Suprapubic skin (tissue), 4 donors: ENCODE measurements at places on chromosomes 13 and 19.

GRCh38 chr13:90287521-90287920, 1060.0 kb upstream of the MIR17HG start:
- no peak for DNase-seq

GRCh38 chr13:108769213-108770070, 140.0 kb downstream of the MYO16 start:
- DNase-seq, result no peak

DNA sequence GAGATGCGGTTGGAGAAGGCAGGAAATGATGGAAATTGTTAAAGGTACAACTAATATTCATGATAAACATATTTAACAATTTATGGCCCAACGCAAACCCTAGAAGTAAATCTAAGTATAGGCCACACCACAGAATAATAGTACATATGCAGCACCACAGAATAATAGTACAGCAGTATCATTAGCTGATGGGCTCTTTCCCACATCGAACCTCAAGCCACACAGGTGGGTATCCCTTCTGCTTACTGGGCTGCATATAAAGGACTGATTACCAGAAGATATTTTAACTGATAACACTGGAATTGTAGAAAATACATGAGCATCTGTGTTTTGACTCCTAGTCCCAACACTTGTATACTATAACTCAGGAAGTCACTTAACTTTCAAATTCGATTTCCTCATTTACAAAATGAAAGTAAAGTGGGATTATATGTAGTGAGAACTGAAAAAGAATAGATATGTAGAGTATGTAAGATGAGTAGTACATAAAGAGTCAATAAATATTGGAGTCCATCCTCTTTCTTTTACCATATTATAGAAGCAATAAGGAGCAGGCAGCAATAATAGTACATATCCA, 91.5 kb downstream of the TSC22D1 start:
- DNase-seq, result no peak

- DNase-seq, result peak; percentile 96
Measured at GRCh38 chr19:18304458-18305310, 18.2 kb downstream of the LSM4 start.

GRCh38 chr19:18450931-18451836, 13.3 kb upstream of the ISYNA1 start:
- DNase-seq, result peak; percentile 91

GRCh38 chr13:102561933-102562332, 34.9 kb upstream of the TPP2 start:
- DNase-seq, result no peak

- no peak for DNase-seq
Measured at GRCh38 chr13:84744203-84744602, 861.9 kb upstream of the SLITRK1 start.

DNA sequence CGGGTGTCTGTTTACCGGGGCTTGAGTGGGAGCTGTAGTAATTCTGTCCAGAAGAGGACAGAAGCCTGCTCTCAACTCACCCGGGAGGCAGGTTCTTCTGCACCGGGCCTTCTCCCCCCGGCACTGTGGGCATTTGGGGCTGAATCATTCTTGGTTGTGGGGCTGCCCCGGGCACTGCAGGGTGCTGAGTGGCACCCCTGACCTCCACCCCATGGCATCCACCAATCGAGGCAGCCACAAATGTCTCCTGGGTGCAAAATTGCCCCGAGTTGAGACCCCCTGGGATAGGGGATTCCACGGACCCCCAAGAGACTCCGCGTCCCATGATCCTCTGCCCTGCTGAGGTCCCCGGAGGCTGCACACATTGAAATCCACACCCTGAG, 68.8 kb downstream of the GNG7 start:
- DNase-seq, result no peak

GRCh38 chr19:28899703-28900102, 313.2 kb downstream of the UQCRFS1 start:
- no peak for DNase-seq

DNA sequence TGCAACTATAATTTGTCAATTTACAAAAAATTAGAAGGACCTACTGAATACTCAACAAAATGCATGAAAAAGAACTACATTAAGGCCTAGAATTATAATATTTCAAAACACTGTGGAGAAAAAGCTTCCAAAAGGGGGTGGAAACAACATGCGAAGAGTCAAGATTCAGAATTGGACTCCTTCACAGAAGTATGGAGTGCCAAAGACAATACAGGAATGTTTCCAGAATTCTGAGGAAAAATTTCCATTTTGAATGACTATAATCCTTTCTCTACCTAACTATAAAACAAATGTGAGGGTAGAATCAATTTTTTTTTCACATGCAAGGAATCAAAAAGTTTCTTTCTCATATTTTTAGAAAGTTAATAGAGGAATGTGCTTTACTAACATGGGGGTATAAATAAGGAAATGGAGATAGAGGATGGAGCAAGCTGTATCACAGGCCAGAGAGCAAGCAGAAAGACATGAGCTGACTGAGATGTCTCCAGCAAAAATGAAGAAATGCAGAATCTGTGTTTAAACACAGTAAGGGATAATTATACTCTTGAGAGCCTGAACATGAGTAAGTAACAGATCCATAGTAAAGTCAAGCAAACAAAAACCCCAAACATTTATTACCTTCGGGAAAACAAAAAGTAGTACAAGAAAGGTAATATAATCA, 39.5 kb upstream of the SMAD9 start:
- DNase-seq, result no peak

DNA sequence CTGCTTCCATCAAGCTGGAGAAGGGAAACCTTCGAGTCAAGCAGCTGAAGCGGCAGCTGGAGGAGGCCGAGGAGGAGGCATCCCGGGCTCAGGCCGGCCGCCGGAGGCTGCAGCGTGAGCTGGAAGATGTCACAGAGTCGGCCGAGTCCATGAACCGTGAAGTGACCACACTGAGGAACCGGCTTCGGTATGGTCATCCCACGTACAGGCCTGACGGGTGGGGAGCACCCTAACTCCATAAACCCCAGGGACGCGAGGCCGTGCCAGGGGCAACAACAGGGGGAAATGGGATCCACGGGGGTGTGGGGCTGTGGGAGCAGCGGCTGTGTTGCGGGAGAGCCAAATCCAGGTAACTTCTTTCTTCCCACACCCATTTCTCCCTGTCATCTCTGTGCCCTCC, 20.2 kb downstream of the KCNC3 start:
- no peak for DNase-seq

- no peak for DNase-seq
Measured at GRCh38 chr19:41753159-41753558, 2.2 kb upstream of the CEACAM6 start.

- no peak for DNase-seq
Measured at GRCh38 chr13:51000061-51000460, 90.5 kb downstream of the RNASEH2B start.

DNA sequence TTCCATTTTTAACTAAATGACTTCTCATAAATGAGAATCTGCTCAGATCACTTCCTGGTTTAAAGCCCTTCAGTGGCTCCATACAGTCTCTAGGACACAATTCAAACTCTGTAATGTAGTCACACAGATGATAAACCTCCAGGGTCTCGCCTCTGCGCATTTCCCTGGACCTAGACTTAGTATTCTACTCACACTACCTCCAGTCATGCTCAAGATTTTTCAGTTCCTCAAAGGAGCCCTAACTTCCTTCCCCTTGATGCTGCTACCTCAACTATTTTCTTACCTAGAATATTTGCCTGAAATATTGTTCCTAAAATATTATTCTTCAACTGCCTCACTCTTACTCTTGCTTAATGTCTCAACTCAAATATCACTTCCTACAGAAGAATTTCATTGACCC, 86.7 kb upstream of the TPP2 start:
- no peak for DNase-seq

DNA sequence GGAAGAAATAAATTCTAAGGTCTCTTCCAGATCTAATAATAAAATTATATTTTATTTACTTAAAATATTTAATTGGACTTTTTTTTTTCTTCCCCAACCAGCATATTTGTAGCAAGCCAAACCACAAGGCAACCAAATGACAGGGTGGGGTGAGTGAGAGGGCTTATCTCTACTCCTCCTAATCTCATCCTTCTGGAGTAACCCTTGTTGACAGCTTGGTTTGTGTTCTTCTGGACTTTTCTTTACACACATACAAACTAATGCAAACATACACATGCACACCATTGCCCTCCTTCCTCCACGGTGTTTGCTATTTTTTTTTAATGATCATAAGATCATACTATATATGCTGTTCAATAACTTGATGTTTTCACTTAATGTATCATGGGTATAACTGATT, 383.1 kb downstream of the DLEU7 start:
- no peak for DNase-seq

DNA sequence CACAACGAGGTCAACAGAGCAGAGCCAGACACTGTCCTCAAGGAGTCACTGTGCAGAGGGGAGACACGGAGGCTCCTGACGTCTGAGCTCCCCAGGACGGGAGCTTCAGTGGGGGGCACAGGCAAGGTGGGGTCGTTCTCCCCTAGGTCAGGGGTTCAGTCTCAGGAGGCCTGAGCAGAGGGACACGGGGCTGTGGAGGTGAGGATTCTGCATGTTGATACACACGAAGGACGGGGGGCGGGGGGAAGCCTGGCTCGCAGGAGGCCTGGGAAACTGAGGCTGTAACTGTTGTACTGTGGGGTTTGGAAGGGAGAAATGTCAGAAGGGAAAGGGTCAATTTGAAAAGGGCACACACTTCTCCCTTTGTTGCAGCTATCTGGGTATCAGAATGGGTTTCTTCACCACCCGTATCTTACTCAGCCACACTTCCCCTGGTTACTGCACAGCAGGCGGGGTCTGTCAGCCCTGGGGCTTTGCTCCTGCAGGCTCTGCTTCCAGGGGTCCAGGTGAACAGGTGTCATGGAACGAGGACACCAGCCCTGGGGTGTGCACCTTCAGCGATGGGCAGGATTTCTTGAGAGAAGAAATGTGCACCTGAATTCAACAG, 748 bp upstream of the SIGLEC8 start:
- DNase-seq, result peak; percentile 55

DNA sequence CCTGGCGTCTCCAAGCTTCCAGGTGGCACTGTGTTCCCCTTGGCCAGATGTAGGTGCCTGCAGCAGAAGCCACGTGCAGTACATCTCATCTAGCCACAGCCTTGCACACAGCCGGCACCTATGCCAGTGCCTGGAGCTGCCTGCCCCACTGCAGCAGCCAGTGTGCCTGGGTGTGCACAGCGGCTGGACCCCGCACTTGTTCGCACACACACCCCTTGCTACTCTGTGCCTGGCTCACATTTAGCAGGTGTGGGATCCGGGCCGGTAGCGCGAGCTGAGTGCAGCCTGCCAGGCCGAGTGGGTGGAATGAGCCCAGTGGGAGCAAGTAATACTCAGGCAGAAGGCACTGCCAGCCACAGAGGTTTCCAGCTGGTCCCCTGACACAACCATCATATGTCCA, 26.9 kb upstream of the RBM26 start:
- DNase-seq, result no peak

GRCh38 chr13:74174810-74175209, 40.6 kb upstream of the KLF12 start:
- no peak for DNase-seq

GRCh38 chr13:106152047-106152446, 383.4 kb downstream of the EFNB2 start:
- no peak for DNase-seq

DNA sequence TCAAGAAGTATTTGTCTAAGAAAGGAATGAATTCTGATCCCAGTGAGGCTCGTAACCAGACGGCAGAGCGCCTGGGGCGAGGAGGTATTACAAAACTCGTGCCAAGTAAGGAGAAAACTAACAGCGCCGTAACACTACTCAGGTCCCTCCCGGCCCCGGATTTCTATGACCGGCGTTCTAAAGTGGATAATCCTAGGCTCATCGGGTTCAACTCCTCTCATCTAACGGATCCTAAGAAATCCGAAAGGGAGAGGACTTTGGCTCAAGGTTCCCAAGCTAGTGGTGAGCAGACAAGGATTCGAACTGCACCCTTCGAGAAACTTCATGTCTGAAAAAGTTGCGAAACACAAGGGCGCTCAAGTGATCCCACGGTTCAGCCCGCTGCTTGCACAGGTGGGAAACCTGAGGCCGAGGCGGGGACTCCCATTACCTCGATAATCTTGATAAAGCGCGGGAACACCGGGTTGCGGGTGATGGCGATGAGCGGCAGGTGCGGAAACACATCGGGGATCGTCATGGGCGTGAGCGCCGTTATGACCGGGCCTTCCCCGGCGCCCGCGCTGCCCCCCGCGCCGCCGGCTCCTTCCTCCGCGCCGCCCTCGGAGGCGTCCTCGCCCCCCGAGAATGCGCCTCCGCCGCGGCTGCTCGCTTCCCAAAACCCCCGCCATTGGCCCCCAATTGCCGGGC, 529 bp downstream of the LONP1 start:
- no peak for DNase-seq

- DNase-seq, result no peak
Measured at GRCh38 chr13:77443511-77443910, 92.0 kb upstream of the SCEL start.

DNA sequence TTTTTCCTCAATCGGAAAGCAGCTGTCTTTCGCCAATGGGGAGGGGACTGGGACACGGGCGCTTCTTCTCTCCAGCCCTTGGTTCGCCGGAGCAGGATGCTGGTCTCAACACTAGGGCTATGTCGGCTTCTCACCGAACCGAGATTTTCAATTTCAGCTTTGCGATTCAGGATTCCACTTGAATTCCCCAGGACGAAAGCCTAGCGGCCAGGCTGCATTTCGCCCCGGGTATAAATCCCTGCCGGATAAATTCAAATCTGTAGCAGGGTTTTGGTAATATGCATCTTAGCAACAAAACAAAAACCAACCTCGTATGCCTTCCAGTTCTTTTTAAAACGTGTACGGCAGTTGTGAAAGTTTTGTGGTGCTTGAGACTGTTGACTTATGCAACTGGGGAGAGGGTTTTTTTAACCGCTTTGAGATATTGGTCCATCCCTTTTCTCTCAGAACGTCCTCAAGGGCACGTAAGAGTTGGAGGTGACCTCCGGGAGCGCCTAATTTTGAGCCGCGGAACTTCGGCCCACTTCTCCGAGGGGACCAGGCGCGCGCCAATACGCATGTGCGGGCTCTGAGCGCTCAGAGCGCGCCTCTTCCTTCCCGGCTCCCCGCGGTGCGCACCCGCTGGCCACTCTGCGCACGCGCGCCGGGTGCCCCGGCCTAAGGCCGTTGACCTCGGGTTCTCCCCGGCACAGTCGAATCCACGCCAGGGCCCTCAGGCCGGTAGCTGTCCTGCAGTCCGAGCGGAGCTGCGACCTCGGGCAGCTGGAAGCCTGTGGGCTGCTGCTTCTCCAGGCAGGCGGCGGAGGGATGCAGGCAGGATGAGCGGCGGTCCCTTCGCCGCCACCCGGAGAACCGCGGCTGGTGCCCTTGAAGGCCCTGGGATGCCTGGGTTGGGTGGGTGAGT, 7.6 kb downstream of the POU4F1 start:
- DNase-seq, result no peak

DNA sequence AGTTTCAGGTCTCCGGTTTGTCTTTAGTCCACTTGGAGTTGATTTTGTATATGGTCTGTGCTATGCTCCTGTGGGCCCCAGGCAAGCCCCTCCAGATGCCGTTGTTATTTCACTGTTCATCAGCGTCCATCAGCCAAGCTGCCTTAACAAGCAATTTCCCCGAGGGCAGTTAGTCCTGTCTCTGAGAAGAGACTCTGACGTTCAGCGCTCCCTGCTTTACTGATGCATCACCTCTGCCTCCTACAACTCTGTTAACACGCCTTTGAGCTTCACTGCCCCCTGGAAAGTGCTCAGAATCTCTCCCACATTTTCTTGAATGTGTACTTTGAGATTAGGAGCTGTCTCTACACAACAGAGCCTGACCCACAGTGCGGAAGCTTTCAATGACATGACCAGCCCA, 41.8 kb upstream of the UBAC2 start:
- no peak for DNase-seq

- DNase-seq, result no peak
Measured at GRCh38 chr19:1274081-1274851, 1.1 kb upstream of the FAM174C start.
